ENCODE measurements at places on chromosomes 7 and 10.
A peak's percentile ranks its signal among the peaks of the same experiment; 100 is the strongest.

- DNase-seq = no peak
Observed at GRCh38 chr10:3619241-3619640, 165.8 kb downstream of the KLF6 start.

DNA sequence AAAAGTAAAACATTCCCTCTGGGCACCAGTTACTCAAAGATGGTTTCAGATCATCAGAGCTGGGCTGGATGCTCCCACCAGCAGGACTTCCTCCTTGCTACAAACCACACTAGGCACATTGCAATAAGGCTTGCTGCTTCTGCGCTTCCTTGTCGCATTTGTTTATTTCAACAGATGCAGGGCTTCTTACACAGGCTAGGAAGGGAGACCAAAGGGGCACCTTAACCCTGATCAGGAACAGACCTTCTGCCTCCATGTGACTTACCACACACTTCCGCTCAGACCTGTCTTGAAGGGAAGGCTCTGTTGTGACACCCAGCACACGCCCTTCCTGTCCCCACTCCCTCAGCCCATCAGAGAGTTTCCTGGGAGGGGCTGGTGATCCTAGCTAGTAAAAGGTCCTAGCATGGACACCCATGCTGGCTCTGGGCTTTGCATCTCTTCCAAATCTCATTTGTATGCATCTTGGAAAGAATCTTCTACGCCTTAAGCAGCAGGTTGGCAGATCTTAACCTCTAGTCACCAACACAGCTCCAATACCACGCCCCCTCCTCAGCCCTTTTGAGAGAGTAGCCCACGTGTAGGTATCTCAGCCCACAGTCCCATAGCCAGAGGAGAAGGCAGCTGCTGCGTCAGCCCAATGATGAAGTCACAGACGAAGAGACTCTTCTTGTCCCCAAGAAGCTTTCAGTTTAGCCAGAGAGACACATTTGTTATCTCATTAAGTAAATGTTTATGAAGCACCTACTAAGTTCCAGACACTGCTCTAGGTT, 47.1 kb upstream of the SVIL start:
- DNase-seq = no peak

GRCh38 chr10:123404357-123404756, 250.2 kb downstream of the BUB3 start:
- DNase-seq = no peak

- no peak for DNase-seq
Observed at GRCh38 chr10:113612154-113612553, 51.7 kb downstream of the NRAP start.

- no peak for DNase-seq
Observed at GRCh38 chr7:91043924-91044645, 220.1 kb upstream of the FZD1 start.

GRCh38 chr7:131720703-131721102, 164.3 kb upstream of the PODXL start:
- DNase-seq = no peak

DNA sequence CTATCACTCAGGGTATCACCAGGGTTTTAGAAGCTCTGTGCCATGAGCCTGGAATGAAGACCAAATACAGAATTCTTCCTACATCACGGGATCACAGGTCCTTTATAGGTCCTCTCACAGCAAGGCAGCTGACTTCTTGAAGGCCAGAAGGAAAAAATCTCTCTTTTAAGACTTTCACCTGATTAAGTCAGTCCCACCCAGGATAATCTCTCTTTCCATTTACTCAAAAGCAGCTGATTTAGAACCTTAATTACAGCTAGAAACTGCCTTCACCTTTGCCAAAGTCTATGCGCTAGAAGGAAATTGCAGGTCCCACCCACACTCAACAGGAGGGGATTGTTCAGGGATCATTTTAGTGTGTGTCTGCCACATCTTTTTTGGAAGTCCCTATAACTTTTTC, 135.1 kb downstream of the RAB11FIP2 start:
- DNase-seq = no peak

DNA sequence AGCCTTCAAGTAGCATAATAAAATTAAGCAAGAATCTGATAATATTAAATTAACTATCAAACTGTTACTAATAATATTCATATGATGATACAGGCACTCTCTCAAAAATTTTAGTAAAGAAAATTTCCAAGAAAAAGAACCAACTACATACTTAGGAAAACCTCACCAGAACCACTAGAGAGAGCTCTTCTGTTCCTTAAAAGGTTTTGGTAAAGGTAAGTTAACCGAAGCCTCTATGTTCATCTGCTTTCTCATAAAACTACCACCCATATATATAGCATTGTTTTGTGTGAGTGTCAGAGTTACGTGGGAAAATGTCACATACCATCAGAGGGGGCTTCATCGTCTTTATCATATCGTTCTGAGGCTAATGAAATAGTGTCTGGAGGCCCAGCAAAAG, 20.7 kb downstream of the SKAP2 start:
- DNase-seq = no peak

GRCh38 chr7:23074443-23075261, 30.9 kb upstream of the KLHL7 start:
- DNase-seq = no peak

GRCh38 chr10:43444323-43444722, 7.4 kb downstream of the ZNF487 start:
- DNase-seq = no peak

- no peak for DNase-seq
Observed at GRCh38 chr7:37901890-37902524, 14.6 kb downstream of the SFRP4 start.

GRCh38 chr10:6843481-6843881, 263.4 kb upstream of the PRKCQ start:
- no peak for DNase-seq

DNA sequence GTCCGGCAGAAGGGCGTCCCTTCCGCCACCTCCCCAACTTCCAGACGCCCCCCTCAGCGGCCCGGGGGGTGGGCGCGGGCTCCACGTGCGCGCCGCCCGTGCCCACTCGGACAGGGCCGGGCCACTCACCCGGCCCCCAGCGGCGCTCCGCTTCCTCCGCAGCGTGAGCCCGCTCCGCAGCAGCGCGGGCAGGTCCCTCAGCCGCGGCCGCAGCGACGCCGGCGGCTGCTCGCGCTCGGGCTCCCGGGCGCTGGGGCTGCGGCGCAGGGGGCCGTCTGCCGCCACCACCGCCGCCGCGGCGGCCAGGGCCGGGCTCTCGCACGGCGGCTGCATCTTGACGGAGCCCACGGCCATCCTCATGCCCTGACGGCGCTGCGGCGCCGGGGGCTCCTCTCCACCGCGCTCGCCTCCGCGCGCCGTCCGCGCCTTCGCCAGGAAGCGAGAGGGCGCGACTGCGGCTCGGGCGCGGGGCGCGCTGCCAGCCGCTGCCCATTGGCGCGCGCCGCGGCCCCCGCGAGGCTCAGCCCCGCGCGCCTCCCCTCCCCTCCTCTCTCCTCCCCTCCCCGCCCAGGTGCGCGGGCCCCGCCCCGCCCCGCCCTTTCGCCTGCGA, at the start of gene RAPGEF5:
Gene RAPGEF5 (minus strand): TSS at position 454 of the 610 bp plus-strand sequence. CDS start 94 bp downstream, at position 360.
- DNase-seq = peak; percentile 58

DNA sequence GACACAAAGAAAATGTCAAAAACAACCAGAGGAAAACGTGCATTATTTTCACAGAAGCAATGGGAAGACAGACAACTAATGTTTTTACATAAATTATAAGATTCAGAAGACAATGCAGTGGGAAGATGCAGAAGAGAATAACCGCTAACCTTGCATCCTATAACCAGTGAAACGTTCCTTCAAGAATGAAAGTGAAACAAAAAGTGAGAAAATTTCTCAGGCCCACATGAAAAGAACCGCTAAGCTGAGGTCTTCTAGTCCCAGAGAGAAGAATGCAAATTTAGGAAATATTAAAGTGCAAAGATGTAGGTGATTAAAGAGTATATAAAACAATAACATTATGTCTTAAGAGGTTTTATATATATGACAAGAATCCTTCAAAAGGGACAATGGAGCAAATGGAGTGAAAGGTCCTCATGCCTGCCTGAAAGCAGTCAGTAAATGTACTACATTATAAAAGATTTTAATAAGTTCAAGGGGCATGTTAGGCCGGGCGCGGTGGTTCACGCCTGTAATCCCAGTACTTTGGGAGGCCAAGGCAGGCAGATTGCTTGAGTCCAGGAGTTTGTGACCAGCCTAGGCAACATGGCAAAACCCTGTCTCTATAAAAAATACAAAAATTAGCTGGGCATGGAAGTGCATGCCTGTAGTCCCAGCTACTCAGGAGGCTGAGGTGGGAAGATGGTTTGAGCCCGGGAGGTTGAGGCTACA, 43.1 kb upstream of the DDC start:
- no peak for DNase-seq

GRCh38 chr10:34830217-34830822, 15.2 kb upstream of the PARD3 start:
- DNase-seq = no peak

GRCh38 chr7:29099896-29100847, 46.2 kb downstream of the CPVL start:
- no peak for DNase-seq

- peak; percentile 52 for DNase-seq
Observed at GRCh38 chr10:43197834-43198681, 59.8 kb downstream of the CSGALNACT2 start.

DNA sequence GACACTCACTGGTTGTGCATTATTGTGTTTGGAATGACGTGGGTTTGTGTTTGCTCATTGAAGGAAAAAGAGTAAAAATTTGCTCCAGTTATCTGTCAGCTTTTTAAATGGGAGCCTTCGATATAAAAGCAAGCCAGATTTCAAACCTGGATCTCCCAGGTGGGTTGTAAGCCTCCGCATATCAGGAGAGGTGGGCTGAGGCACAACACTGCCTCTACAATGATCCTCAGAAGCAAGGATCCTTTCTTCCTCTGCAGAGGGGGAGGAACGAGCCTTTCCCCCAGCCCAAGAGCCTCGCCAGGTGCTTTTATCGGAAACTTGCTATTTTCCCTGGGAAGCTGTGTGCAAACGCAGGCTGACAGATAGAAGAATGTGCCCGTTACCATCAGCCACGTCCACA, 331.0 kb upstream of the MGMT start:
- peak; percentile 36 for DNase-seq

- DNase-seq = no peak
Observed at GRCh38 chr10:15266117-15266516, 97.6 kb upstream of the NMT2 start.

DNA sequence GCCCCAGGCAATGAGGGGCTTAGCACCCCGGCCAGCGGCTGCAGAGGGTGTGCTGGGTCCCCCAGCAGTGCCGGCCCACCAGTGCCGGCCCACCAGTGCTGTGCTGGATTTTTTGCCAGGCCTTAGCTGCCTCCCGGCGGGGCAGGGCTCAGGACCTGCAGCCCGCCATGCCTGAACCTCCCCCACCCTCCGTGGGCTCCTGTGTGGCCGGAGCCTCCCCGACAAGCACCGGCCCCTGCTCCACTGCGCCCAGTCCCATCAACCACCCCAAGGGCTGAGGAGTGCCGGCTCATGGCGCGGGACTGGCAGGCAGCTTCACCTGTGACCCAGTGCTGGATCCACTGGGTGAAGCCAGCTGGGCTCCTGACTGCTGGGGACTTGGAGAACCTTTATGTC, 3.5 kb upstream of the ACSL5 start:
- no peak for DNase-seq

- no peak for DNase-seq
Observed at GRCh38 chr10:7373039-7373438, 37.8 kb downstream of the SFMBT2 start.

- no peak for DNase-seq
Observed at GRCh38 chr10:24664991-24665390, 58.7 kb downstream of the ARHGAP21 start.

- no peak for DNase-seq
Observed at GRCh38 chr10:11586170-11586569, 25.3 kb downstream of the USP6NL start.

DNA sequence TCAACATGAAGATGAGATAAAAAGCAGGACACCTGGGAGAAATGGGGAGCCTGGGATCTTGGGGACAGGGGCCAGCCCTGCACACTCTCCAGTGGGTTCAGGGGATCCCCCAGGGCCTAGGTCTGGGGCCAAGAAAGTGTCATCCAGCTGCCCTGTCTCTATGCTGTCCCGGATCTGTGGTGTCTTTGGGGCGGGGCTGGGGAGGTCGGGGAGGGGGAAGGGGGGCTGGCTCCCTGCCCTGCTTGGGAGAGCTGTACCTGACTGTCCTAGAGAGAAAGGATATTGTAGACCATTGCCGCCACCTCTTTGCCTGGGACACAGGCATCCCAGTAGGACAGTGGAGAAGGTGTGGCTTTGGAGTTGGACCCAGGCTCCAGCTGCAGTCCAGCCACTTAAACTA, 7.0 kb upstream of the SPACDR start:
- no peak for DNase-seq

DNA sequence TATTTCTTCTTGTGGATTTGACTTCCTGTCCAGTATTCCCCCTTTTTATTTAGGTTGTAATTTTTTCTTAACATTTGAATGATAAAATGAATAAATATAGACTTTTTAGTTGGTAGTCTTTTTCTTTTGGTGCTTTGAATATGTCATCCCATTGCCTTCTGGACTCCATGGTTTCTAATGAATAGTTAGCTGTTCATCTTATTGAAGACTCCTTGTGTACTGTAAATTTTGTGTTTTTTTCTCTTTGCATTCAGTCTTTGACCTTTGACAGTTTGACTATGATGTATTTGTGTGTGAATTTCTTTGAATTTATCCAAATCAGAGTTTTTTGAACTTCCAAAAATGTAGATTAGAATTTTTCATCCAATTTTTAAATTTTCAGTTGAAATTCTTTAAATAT, 554.3 kb downstream of the NRG3 start:
- DNase-seq = no peak

DNA sequence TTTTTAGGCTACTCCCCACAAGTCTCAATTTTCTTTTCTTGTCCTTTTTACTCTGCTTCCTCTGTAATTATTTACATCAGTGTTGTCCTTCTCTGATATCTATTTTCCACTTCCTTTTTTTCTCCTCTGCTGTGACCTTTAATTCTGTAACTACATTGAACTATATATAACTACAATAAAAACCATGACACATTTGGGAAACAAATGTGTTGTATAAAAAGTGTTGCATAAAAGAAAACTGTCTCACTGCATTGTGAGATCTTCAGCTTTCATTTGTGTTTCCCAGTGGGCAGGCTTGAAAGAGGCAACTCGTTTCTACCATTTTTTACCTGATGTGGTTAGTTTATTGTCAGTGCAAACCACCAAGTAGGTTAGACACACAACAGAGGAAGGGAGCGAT, 483.9 kb upstream of the NRP1 start:
- DNase-seq = no peak

DNA sequence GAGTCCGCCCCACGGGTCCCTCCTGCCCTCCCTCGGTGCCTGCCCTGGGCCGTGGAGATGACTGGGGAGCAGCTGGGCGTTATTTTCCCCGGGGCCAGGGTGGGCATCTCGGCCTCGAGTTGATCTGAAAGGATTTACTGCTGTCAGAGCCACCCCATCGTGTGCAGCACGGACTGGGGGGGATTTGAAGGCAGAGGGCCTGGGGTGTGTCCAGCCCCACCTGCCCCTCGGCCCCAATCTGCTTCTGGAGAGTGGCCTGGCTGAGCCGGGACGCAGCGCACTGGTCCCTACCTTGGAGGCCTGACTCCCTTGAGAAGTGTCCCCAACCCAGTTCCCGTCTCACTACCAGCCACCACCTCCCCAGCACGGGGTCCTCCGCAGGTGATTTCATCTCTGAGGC, 24.2 kb upstream of the PFKFB3 start:
- no peak for DNase-seq

Data from ecto neural progenitor cell (in vitro differentiated cells).